Naive B cell (primary cell): ENCODE measurements at places on chromosomes 16 and 17. TPM values are rescaled to one million over a fixed set of nuclear protein-coding genes. Genes with fewer than 3 reads are reported as not detected.

The KRT12 gene
- not detected for polyA plus RNA-seq

DNA sequence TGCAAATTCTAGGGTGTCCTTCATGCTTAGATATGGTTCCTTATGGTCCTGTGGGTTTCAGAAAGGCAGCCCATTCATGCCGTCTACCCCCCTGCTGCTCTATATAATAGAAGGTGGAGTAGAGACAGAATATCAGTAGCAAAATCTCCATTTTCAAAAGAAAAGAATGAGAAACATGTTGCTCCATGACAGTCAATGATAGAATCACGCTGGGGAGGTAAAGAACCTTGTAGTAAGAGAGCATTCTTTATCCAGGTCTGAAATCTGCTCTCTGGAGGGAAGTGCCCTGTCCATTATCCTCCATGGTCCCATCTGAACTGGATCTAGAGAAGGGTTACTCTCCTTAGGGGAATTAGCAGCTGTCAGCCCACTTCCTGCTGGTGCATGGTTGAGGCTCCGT is 272.8 kb downstream of the WWOX start:
- H3K27ac ChIP-seq = no peak overlapping the region
- DNase-seq = no peak
- peaks cover 8% of the 10 kb centered on the region for H3K36me3 ChIP-seq
- H3K27me3 ChIP-seq = no peaks in the 10 kb centered on the region
- H3K4me3 ChIP-seq = no peak overlapping the region

GRCh38 chr17:8791910-8792270 is 7.3 kb downstream of the MFSD6L start:
- no peak overlapping the region for H3K4me3 ChIP-seq
- H3K27ac ChIP-seq = no peak overlapping the region
- H3K27me3 ChIP-seq = peaks cover 4% of the 10 kb centered on the region
- peaks cover 17% of the 10 kb centered on the region for H3K4me1 ChIP-seq
- H3K36me3 ChIP-seq = no peaks in the 10 kb centered on the region
- DNase-seq = no peak

GRCh38 chr17:31559584-31560501 is 168.4 kb downstream of the RAB11FIP4 start:
- H3K36me3 ChIP-seq = no peaks in the 10 kb centered on the region
- H3K27me3 ChIP-seq = no peaks in the 10 kb centered on the region
- no peak for DNase-seq
- H3K4me1 ChIP-seq = peaks cover 31% of the 10 kb centered on the region
- H3K4me3 ChIP-seq = peak overlapping the region; percentile 81

The SLC16A11 gene
- 3.6 TPM for polyA plus RNA-seq

DNA sequence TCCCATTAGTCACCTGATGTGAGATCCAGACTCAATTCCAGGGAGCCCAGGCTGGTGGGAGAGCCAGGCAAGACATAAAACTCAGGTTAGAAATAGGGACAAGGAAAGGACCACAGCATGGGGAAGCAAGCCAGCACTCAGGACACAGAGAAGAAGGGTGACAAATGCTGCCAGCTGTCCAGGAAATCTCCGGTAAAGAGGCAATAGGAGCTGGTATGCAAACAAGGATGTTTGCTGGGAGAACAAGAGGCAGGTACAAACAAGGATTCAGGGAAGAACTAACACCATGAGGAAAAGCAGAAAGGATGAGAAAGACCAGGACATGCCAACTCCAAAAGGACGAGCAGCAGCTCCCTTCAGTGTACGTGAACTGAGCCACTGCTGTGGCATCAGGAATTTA is 10.2 kb upstream of the TXNDC11 start:
- H3K36me3 ChIP-seq = peaks cover 51% of the 10 kb centered on the region
- no peak overlapping the region for H3K27ac ChIP-seq
- H3K27me3 ChIP-seq = no peaks in the 10 kb centered on the region
- no peak overlapping the region for H3K4me3 ChIP-seq
- H3K4me1 ChIP-seq = no peaks in the 10 kb centered on the region

The PDK2 gene
- polyA plus RNA-seq = 39.7 TPM

The OTOP2 gene
- not detected for polyA plus RNA-seq

GRCh38 chr17:6787081-6787693 is 11.2 kb downstream of the FBXO39 start:
- no peak overlapping the region for H3K4me3 ChIP-seq
- no peak for DNase-seq
- H3K4me1 ChIP-seq = no peaks in the 10 kb centered on the region
- no peaks in the 10 kb centered on the region for H3K36me3 ChIP-seq
- H3K27ac ChIP-seq = no peak overlapping the region
